ENCODE measurements at places on chromosomes 11 and 22.

DNA sequence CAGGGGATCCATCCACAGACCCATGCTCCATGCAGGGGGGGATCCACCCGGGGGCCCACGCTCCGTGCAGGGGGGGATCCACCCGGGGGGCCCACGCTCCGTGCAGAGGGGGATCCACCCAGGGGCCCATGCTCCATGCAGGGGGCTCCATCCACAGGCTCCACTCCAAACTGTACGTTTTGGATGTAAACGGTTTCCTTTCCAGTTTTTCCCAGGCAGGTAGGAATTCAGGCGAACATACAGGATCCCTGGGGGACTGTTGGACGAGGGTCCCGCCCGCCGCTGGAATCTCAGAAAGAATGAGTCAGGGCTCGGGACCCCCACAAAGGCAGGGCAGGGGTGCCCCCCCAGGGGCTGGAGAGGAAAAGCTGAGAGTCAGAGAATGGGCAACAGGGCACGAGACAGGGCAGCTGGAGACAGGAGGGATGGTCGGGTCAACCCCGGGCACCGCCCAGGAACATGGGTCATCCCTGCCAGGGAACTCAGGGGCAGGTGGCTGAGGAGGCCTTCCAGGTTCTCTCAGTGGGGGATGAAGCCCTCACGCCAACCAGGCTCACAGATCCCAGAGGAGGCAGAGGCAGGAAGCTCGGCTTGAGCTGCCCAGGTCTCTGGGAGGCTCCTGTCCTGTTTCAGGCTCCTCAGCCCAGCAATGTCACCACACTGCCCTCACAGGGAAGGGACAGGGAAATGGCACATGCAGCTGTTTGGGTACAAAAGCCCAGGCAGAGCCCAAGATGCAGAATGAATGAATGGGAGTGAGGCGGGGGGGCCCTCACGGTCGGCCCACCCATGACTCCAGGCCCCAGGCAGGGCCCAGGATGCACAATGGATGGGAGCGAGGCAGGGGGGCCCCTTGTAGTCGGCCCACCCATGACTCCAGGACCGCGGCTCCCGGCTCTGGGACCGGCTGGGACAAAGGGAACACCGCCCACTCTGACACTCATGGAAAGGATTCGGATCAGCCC lies 200.2 kb downstream of the BRD1 start:
- peak; percentile 65 for DNase-seq

DNA sequence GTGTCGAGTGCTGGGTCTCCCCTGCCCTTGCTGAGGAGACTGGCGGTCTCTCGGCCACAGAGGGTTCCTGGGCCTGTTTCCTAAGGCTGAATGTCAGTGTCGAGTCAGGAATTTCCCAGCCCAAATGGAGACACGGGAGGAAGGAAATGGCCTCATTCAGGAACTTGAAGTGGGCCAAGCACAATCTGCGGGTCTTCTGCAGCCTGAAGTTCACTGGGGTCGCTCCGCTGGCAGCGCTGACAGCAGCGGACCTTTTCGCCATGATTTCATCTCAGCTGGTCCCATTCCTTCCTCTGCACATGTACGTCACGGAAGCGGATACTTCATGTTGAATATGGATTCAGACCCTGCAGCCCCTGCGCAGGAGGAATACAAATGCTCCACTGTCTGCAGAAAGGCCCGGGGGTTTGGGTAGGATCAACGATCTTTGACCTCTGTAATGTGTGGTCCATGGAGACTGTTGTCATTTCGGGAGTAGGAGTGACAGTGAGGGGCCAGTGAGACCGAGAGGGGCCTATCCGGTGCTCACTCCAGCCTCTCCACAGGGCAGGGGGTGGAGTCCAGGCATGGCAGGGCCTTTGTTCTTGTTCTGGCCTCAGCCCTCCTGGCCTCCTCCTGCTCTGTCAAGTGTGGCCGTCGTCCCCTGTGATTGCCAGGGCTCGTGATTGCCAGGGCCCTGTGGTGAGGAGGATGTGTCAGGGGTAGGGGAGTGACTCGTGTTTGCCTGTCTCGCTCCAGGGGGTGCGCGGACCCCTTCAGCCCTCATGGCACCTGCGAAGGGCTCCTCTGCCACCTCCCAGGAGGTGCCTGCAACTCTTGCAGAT lies 402.3 kb downstream of the TBC1D22A start:
- peak; percentile 26 for DNase-seq

GRCh38 chr11:10456519-10456918 lies 1.5 kb downstream of the AMPD3 start:
- peak; percentile 52 for DNase-seq

GRCh38 chr22:31715147-31715778 lies 34.7 kb downstream of the PRR14L start:
- no peak for DNase-seq

- DNase-seq: no peak
Observed at GRCh38 chr11:27315836-27316235, 47.2 kb downstream of the CCDC34 start.

DNA sequence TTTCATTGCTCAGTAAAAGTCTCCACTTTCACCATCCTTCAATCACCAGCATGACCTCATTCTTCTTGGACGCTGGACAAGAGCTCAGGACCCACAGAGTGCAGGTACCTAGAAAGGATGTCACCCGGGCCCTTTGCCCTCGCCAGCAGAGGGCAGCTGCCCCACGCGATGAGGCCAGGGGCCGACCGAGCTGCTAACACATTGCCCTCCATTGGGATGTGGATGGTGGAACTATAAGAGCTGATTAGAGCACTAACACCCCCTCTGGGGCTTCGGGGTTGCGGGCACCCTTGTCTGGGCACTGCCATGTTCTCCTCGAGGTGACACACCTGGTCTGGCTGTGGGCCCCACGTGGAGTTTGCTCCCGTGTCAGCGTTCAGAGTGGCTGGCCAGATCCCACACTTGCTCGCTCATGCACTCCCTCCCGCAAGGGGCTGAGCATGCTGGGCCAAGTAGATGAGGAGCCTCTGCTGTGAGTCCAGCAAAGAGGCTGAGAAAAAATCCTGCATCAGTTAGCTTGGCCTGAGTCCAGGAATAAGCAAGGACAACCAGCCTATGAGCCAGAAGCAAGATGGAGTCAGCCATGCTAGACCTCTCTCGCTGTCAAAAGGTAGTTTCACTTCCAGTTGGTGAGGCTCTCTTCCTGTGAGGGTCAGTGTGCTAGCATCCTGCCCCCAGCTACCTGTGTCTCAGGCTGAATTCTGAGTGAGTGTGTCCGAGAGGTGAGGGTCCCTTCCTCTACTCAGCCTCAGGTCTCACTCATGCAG lies 9.8 kb downstream of the KRTAP5-6 start:
- peak; percentile 72 for DNase-seq

GRCh38 chr11:46305295-46305694 lies 27.8 kb downstream of the CREB3L1 start:
- no peak for DNase-seq

- peak; percentile 30 for DNase-seq
Observed at GRCh38 chr22:46864314-46865051, 102.0 kb downstream of the TBC1D22A start.

- DNase-seq: peak; percentile 95
Observed at GRCh38 chr11:76680518-76681425, 10.2 kb upstream of the LRRC32 start.

GRCh38 chr11:126461096-126461440 lies 105.6 kb downstream of the ST3GAL4 start:
- no peak for DNase-seq

DNA sequence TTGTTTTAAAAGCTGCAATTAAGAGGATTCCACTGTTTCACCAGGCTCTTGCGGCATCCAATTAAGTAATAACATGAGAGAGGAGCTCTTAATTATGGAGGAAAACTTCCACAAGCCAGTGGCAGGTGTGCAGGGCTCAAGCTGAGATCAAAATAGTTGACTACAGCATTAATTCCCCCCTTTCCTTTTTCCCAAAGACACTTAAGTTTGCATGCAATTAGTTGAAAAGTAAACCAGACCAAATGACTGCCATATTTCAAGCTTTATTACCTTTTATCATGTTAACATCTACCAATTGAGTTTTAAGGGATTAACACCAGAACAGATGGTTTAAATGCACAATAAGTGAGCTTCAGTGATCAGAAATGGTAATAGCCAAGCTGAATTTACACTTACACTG lies 32.1 kb downstream of the FAM168A start:
- DNase-seq: no peak

- no peak for DNase-seq
Observed at GRCh38 chr11:3092603-3093141, 35.4 kb upstream of the CARS1 start.

- no peak for DNase-seq
Observed at GRCh38 chr22:40247976-40248375, 70.3 kb downstream of the TNRC6B start.

- DNase-seq: peak; percentile 83
Observed at GRCh38 chr11:77547863-77548551, 41.7 kb upstream of the AQP11 start.

- no peak for DNase-seq
Observed at GRCh38 chr11:108618529-108618928, 25.0 kb upstream of the EXPH5 start.

DNA sequence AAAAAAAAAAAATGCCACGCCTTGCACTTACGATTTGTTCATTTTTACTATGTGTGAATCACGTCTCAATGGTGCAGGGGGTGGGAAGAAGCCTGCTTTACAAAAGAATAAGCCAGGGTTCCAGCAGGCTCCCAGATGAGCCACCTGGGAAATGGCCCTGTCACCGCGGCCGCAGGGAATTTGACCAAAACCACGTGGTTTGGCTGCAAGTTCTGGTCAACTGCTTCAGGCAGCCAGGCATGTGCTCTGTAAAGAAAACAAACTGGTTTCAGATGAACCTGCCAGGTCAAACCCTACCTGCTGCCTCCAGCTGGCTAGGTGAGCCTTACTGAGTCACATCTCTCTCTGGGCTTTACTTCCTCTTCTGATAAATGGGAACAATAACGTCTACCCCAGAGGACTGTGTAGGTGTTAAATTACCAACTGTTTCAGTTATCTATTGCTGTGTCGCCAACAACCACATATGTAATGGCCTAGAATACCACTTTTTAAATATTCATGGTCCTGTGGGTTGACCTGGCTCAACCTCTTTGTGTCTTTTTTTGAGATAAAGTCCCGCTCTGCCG lies 30.5 kb upstream of the GCAT start:
- no peak for DNase-seq

- DNase-seq: no peak
Observed at GRCh38 chr11:114844896-114845295, 166.6 kb downstream of the NXPE2 start.

DNA sequence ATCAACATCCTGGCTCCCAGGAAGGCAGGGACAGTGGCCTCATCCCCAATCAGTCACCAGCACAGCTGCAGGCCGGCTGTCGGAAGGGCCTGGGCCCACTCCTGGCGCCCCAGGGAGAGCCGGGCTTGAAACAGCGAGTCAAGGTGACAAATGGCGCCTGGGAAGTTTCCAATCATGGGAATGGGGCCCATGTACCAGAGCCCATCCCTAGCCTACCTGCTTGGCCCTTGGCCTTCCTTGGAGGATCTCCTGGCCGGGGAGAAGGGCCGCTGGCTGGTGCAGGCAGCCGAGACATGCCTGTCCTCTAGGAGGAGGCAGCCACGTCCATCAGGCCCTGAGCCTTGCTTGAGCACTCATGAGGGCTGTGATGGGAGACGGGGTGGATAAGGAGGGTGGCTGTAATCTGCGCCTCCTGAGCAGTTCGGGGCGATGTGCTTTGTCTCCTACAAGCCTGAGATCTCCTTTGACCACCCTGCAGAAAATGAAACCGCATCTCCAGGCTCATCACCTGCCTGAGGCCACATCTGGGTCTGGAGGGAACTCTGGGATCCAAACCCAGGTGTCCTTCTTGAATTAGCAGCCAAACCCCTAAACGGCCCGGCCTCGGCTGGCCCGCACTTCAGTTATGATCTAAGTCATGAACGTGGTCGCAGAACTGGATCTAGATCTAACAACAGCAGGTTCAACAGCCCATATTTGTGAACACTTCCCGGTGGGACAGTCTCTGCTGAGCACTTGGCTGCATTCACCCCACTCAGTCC lies 862.0 kb downstream of the TBC1D22A start:
- peak; percentile 36 for DNase-seq

DNA sequence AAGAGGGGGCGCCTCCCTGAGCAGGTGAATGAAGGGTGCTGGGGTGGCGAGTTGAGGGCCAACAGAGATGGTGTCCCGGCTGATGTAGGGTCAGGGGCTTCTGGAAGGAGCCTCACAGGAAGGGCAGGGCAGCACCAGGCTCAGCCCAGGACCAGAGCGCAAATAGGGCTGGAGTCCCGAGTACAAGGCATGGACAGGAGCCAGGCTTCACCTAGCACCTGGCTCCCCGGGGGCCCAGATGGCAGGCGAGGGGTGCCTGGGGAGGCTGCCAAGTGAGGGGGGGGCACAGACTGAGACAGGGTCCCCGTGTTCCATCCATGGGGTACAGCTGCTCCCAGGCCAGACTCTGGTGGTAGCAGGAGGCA lies 105.8 kb downstream of the KCNQ1 start:
- peak; percentile 19 for DNase-seq

DNA sequence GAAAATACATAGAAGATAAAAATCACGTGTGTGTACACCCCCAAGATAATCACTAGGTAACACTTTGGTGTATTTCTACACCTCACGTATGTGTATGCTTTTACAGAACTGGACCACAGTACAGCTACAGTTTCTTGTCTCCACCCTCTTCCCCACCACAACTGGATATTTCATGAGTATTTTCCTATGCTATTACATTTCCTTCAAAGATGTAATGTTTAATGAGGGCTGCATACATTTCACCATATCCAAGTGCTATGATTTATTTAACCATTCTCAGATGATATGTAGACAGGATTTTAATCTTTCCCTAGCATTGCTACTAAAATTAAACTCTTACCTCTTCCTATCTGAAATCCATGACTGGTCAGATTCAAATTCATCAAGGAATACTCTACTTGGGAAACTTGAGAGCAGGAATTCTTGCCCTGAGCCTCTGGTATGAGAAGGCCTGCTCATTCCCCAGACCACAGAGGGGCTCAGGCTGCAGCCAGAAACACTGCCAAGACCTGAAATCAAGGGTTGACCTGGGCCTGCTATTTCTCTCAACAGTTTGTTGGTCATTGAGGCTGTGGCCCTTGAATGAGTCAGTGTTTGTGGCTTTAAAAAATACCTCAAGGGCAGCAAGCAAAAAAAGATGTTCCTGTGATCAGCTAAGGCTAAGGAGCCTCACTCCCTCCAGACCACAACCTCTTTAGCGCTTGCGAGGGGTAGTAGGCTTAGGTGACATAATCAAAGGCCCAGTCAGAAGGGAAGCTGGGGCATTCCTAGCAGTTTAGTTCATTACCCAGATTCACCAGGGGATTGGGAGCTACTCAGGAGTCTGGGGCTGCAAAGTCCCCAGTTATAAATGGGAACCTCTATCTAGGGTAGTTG lies 55.5 kb downstream of the ABTB2 start:
- peak; percentile 76 for DNase-seq

DNA sequence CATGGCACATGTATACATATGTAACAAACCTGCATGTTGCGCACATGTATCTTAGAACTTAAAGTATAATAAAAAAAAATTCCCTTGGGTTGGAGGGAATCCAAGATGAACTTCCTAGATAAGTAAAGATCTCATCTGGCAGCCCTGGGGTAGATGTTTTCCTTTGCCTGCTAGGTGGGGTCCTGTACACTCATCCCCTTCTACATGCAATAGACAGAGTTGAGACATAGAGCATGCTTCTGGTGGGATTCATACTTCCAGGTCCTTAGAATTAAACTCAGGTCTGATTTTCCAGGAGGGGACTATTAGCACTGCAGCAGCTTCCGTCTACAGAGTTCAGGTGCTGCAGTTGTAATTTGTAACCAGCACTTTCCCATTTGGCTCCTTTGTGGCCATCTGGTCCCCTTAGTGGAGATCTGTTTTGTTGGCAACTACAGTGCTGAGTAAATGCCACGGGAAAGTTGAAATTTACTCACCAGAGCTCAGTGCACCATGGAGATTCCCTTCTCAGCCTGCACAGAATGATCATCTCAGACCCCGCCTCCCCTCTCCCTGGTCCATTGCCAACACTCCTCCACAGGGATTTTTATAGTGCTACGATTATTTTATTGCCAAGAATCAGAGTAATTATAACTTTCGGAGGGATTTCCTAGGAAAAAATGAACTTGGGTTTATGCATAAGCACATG lies 220.1 kb upstream of the E2F8 start:
- DNase-seq: no peak
